ENCODE measurements at places on chromosomes 1 and 21.

GRCh38 chr1:50644447-50645105 is 221.3 kb upstream of the DMRTA2 start:
- no peak for DNase-seq

GRCh38 chr1:15049067-15049466 is 104.5 kb upstream of the TMEM51 start:
- DNase-seq, result no peak

GRCh38 chr1:6052543-6053205 is 7.0 kb downstream of the KCNAB2 start:
- peak; percentile 43 for DNase-seq

- DNase-seq, result no peak
Observed at GRCh38 chr21:37414292-37415253, 48.0 kb downstream of the DYRK1A start.

DNA sequence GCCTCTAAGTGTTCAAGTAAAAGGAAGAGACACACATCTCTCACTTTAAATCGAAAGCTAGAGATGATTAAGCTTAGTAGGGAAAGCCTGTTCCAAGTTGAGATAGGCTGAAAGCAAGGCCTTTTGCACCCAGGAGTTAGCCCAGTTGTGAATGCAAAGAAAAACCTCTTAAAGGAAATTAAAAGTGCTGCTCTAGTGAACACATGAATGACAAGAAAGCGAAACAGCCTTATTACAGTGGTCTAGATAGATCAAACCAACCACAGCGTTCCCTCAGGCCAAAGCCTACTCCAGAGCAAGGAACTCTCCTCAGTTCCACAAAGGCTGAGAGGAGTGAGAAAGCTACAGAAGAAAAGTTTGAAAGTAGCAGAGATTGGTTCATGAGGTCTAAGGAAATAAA is 14.9 kb downstream of the TCP10L start:
- DNase-seq, result no peak

DNA sequence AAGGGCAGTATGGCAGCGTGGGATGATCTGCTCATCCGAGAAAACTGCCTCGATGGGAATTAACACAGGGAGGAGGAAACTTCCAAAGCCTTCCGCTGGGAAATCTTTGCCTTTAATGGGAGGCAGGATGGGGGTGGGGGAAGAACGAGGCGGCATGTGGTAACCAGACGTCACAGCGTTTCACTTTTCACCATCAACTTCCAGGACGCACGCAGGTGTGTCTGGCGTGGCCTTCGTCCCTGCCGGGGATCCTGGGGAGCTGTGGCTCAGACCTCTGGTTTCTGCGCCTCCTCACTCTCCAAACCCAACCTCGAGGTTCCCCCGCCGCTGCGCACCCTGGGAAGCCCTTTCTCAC is 282 bp downstream of the RSPH1 start:
- DNase-seq, result no peak
